ENCODE measurements at places on chromosomes 2 and 18.

DNA sequence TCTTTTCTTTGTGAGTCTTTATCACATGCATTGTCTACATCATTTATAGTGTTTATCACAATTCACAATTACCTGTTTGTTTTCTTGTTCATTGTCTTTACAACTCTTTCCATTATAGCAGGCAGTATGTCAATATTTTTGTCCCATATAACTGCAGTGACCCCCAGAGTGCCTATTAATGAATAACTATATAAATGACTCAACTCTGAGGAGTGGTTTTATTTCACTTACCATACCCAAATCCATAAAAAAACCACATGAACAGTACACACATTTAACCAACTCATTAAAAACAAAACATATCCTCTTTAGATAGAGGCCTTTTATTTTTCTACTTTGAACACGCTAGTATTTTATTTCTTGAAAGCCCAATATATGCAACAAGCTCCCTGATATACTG is 1419.1 kb upstream of the NXPH2 start:
- no peak for DNase-seq

GRCh38 chr18:48940854-48941611 is 9.7 kb downstream of the SMAD7 start:
- DNase-seq: peak; percentile 79

GRCh38 chr2:84519332-84519957 is 3.1 kb downstream of the DNAH6 start:
- no peak for DNase-seq

- DNase-seq: no peak
These were observed 2.9 kb downstream of the C1QL2 start for GRCh38 chr2:119155633-119156032.

- no peak for DNase-seq
These were observed 186.7 kb upstream of the SIX2 start for GRCh38 chr2:45195916-45196315.

- DNase-seq: no peak
These were observed 9.5 kb upstream of the CNNM3 start for GRCh38 chr2:96806468-96807126.

- DNase-seq: no peak
These were observed 78.6 kb upstream of the HPCAL1 start for GRCh38 chr2:10223932-10224720.

Measured in hematopoietic multipotent progenitor cell treated with erythropoietin and hydrocortisone succinate and interleukin-3 and kit ligand, for 6 days (in vitro differentiated cells).